ENCODE measurements at places on chromosomes 3 and 15.

GRCh38 chr3:129503471-129504291 lies 24.8 kb upstream of the RHO start:
- DNase-seq = no peak

GRCh38 chr3:134713671-134714070 lies 62.8 kb upstream of the KY start:
- DNase-seq = no peak

- no peak for DNase-seq
Observed at GRCh38 chr3:50352781-50353180, 2.1 kb downstream of the CYB561D2 start.

DNA sequence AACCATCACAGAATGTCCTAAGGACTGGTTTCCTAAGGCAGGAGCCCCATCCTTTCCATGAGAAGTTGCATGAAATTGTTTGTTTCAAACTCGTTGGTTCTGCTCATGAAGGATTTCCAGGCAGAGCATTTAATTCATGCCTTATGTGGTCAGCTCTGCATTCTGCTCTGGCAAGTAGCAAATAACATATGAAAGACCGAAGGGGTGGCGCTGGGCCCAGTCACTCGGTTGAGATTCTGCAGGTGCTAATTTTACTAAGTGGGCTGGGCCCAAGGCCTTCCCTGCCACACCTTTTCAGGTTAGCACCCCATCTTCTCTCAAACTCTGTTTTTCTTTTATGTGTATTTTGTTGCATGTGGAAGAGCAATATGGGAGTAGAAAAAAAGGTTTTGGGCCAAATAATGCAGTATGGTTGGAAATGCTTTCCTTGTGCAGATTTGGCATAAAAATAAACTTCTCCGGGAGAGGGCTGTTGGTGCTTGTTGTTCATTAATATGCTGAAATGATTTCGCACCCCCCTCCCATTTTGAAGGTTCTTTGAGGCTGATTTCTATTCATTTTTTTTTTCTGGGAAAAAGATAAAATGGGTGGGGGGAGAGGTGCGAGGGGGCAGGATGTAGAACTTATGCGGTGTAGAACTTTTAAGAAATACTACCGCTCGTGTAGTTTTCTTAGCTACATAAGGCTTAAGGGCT lies 182.9 kb upstream of the FEZF2 start:
- no peak for DNase-seq

DNA sequence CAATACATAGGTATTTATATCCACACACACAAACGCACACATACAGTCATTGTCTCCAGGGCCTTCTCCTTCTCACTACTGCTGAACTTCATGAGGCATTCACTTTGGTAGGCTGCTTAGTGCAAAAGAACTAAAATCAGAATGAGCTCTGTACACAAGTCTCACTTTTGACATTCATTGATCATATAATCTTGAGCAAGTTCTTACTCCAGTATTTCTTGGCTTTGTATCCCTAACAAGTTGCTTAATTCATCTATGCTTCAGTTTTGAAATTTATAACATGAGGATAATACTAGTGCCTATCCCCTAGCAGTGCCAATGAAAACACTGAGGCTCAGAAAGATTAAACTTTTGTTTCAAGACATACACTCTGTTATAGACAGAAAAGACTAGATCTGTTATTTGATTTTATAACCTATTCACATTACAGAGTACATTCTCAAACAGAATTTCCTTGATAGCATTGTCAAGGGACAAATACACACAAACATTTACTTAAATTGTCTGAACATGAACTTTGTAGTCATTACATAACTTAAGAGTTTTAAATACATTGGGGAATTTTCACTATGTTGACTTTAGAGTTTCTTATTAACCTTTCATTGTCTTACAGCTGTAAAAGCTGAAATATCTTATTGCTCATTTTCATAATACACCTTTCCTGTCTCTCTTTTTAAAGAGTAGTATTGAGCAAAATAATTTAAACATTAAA lies 55.0 kb upstream of the SI start:
- DNase-seq = no peak

- DNase-seq = no peak
Observed at GRCh38 chr15:49084285-49084570, 38.0 kb upstream of the SECISBP2L start.

- no peak for DNase-seq
Observed at GRCh38 chr3:172980849-172981248, 160.2 kb downstream of the SPATA16 start.

DNA sequence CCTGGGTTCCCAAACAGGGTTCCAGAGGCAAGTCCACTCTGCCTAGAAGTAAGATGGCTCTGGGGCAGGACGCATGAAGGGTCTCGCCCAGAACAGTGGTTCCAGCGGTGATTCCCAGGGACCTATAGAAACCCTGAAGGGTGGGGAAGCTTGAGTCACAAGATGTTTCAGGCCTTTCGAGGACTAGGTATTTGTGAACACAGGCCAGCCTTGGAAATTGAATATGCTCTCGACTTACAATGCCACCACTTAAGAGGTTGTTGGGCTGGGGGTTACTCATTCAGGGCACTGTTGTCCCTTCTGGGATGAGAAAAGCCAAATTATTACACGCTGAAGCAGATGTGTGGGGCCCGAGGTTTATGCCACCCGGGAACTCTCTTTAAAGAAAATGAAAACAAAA lies 152.0 kb downstream of the TJP1 start:
- DNase-seq = no peak

- no peak for DNase-seq
Observed at GRCh38 chr3:160796813-160797164, 40.8 kb downstream of the PPM1L start.

DNA sequence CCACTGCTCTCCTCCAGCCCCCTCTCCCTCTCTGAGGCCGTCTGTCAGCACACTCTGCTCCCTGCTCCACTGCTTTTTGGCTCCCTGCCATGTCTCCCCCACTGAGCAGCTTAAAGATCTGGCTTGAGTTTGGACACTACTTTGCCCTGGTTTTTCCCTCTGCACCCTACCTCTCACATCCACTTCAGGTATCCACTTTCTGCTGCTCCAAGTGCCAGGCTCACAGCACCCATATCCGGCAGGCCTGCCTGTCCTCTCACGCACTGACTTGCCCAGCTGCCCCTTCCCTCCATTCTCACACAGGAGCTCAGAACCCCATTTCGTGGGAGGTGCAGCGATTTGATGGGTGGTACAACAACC lies 3.7 kb downstream of the DUOX1 start:
- DNase-seq = no peak

DNA sequence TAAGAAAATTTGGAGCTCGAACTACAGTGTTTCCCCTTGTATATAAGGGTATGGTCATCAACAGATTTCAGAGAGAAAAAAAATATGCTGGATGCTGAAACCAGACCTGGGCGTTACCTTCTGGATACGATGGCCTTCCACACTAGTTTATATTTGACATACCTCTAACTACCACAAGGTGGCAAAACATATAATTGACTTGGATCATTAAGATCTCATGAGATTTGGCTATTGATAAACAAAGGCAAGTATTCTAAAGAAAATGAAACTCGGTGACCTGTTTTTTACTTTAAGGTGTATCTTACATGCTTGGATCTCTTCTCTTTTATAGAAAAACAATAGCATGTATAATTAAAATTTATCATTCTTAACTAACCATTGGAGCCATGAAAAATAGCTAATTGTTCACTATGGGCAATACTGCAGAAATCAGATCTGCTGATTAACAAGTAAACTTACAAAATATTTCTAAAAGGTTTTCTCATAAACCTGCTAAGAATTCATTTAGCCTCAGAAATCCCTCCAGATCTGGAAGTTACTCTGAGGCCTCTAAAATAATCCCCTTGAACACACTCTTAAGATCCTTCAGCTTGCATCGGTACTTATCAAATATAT lies 300.6 kb upstream of the KCNH8 start:
- DNase-seq = no peak

DNA sequence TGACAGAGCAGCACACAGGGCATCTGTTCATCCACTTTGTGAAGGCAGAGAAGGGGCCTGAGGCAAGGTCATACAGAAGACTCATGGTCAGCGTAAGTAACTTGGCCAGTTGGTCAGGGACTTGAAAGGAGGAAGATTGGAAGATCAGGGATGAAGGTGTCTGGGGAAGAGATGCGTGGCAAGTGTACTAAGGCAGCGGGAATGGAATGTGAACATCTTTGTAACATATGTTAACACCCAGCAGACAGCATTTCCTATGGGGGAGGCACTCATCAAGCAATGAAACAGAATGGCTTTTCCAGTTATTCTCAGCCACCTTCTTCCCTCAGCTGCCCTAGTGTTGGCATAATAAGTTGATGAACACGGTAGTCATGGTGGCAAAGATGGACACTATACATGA lies 7.8 kb upstream of the RFC4 start:
- DNase-seq = no peak

DNA sequence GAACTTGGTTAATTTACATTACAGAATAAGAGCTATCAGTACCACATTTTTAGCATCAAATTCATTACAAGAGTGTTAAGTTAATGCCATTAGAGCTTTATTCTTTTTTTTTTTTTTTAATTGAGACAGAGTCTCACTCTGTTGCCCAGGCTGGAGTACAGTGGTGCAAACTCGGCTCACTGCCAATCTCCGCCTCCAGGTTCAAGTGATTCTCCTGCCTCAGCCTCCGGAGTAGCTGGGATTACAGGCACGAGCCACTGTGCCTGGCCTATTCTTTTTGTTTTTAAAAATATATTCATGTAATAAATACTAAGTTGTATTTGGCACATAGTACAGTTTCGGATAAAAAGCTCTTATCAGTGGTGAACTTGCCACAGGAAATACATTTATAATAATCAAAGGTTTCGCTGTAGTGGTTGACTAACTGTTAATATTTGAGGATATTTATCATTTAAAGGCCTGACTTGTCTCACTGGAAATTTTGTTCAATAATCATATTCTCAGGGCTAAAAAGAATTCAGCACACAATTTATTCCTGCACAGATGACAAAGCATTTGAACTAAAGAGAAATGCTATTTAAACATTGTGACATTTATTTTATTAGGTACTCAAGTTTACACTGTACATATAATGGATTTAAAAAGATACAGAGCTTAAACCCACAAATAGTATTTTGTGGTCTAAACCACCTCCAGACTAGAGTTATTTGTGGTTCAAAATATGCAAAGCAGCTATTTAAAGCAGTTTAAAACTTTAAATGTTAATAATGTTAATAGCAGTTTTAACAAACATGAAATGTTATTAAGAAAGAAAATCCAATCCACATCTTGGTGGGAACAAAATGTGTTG lies 6.1 kb upstream of the LEKR1 start:
- DNase-seq = no peak

DNA sequence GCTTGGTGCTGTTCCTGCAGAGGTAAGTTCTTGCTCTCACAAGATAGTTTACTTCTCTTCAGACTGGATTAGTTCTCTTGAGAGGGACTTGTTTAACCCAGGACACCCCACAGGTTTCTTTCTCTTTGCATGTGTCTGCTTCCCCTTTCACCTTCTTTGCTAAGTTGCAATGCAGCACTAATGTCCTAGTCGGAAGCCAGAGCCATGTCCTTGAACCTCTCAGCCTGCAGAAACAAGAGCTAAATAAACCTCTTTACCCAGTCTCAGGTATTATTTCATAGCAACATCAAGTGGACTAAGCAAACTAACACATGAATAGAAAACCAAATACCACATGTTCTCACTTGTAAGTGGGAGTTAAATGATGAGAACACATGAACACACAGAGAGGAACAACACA lies 915.2 kb downstream of the NSUN3 start:
- DNase-seq = no peak

DNA sequence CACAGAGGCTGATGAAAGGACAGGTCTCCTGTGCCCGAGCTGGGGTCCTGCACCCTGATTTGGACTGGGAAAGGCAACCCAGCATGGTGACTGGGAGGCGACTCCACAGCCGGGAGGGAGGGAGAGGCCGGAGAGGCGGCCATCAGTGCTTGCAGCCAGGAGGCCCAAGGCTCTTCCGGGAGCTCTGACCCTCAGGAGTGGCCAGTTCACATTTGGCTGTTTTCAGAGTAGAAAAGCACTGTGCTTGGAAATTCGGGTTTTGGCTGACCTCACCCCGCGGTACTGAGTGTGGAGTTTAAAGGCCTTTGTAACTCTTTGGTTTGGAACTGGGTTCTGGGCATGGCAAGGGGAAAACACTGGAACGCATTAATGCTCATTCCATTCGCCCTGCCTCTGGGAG lies 31.9 kb downstream of the SMAD6 start:
- DNase-seq = no peak

- DNase-seq = no peak
Observed at GRCh38 chr3:77945320-77945719, 905.4 kb downstream of the ROBO2 start.

GRCh38 chr3:113747283-113748046 lies 630 bp downstream of the ATP6V1A start:
- DNase-seq = no peak

DNA sequence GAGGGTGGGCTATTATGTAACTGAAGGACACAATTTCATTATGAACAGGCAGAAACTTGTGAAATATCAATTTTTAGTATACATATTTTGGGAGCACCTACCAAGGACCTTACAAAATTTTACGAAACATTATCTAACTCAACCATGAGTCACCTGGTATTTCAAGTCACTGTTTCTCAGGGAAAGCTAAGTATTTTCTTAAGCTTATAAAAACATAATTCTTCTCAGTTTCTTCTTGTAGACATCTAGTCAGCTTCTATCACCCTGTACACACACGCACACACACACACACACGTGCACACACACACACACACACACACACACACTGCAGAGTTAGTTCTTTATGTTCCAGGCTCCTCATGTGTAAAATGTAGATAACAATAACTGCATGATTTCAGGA lies 658.3 kb downstream of the TUSC7 start:
- no peak for DNase-seq

GRCh38 chr15:43099105-43099845 lies 6.6 kb downstream of the UBR1 start:
- no peak for DNase-seq

DNA sequence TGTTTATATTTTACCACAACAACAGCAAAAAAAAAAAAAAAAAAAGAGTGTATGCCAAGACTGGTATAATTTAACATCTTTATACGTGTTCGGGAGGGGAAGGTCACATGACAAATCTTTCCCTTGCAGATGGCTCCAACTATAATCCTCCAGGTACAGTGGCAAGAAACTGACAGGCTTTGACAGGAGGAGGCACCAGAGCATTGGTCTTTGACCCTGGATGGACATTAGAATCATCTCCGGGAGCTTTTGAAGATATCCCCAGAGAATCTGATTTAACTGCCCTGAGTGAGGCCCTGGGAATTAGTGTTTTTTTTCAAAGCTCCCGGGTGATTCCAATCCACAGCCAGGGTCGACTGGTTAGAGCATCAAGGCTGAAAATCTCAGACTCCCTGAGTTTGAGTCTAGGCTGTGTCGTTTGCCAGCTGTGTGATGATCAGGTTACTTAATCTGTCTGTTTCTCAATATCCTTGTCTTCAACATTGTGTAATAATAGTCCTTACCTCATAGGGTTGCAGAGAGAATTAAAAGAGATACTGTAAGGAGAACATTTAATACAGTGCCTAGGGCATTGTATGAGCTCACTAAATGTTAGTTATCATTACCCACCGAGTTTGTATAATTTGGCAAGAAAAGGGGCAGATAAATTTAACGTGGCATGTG lies 8.9 kb upstream of the SEMA5B start:
- DNase-seq = no peak
